GOT3 (cell line): ENCODE measurements at places on chromosomes 12 and 14.

DNA sequence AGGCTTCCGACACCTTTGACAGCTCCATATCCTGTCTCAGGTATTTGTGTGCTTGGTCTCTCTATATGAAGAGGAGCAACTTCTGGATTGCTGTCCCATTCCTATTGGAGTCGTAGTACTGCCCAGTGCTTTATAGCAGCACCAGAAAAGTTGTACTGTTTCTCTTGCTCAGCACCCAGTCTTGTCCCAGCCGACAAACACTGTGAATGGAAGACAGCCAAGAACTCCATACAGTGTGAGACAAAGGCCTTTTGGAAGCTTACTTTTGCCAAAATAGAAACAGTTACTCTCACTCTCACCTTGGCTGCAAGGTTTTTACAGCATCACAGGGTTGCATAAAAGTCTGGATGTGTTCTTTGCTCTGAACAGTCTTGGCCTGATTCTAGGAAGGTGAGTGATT, 105.3 kb downstream of the TGFB3 start:
- DNase-seq, result no peak

DNA sequence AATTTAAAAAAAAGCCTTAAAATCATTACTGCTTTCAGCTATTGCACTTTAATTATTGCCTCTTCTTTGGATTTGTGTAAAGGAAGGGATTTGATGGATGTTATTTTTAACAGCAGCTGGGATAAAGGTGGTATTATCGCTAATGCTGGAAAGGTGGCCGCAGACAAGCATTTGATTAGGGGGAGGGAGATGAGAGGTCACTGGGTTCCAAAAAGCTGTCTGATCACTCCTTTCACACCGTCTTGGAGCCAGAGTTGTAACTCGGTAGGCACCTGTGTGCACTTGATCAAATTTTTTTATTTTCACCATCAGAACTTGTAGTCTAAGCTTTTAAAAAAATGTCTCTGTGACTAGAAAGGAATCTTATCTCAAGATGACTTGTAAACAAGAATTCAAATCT, 99.8 kb downstream of the AKAP6 start:
- no peak for DNase-seq

GRCh38 chr12:28800129-28800528, 348.9 kb upstream of the FAR2 start:
- no peak for DNase-seq

GRCh38 chr14:84225268-84225667, 1304.7 kb upstream of the FLRT2 start:
- no peak for DNase-seq

DNA sequence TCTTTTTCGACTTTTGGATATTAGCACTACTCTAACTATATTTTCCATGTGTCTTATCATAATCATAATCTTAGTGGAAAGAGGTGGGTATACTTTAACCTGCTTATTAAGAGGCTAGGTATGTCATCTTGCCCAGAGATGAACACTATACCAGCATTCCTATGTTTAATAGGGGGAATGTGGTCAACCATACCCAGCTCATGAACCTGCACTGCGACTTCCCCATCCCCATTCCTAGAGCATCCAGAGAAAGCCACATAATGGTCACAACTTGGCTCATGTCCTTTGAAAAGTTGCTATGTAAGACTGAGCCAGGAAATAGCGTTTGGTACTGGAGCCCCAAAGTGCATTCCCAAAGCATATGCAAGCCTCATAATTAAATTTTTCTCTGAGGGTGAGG, 55.2 kb downstream of the TMCC3 start:
- no peak for DNase-seq

- DNase-seq, result no peak
These were observed 55.2 kb upstream of the RIN3 start for GRCh38 chr14:92458136-92459029.

GRCh38 chr12:87678453-87678852, 350.7 kb downstream of the C12orf50 start:
- DNase-seq, result no peak

GRCh38 chr14:53599221-53599945, 357.2 kb downstream of the BMP4 start:
- DNase-seq, result no peak

- no peak for DNase-seq
These were observed 91.9 kb downstream of the IGF1 start for GRCh38 chr12:102388469-102388868.

- DNase-seq, result no peak
These were observed 95.9 kb upstream of the PPP2R5C start for GRCh38 chr14:101665478-101666078.

DNA sequence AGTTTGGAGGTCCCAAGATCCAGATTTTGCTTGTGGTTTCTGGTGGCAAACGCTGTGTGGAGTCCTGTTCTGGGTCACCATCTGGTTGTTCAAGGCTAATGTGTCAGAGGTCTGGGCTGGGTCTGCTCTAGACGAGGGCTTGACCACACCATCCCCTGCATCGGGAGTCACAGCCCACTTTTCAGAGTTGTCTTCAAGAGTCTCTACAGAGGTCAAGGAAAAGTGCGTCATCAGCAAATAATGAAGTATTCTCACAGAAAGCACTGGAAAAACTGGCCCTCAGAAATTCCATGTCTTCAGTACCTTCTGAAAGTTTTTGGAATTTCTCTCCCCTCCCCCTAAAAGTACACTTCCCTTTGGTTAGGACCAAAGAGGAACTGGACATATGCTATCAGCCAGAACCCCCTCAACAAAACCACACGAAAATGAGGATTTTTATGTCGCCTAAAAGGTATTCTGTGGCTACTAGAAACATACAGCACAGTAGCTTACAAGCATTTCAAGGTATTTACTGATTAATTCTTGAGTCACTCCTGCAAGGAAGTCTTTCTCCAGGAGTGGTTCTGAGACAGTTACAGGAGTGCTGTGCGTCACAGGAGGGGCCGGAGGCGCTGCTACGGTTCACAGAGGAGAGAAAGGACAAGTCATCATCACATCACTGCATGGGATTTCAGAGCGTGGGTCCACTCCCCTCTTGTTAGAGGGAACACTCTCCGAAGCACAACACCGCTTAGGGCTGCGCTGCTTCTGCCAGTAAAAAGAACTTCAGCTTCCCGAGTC, 35.4 kb downstream of the RAD52 start:
- no peak for DNase-seq

DNA sequence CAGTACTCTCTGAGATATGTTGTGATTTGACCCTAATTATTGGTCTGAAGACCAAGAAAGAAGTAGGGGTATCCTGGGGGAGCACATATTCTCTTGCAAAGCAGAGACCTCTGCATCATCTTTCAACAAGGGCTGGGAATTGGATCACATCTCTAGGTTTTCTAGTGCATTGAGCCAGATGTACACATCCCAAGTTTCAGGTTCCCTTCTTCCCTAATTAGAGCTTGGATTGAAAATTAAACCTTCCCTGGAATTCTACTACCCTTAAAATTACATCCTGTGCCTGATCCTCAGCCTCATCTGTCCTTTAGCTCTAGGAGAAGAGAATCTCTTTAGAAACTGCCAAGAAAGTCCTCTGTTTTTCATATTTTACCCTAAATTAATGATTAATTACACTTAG, 839.6 kb downstream of the SLC6A15 start:
- DNase-seq, result no peak
